ENCODE measurements at places on chromosomes 3 and 15. TPM values are rescaled to one million over a fixed set of nuclear protein-coding genes. Genes with fewer than 3 reads are reported as not detected.

- no peak for DNase-seq
- H3K27me3 ChIP-seq = no peaks in the 10 kb centered on the region
- no peak overlapping the region for H3K4me3 ChIP-seq
- H3K36me3 ChIP-seq = no peaks in the 10 kb centered on the region
- no peak overlapping the region for H3K27ac ChIP-seq
- H3K4me1 ChIP-seq = peaks cover 5% of the 10 kb centered on the region
Observed at GRCh38 chr3:15281817-15282216, 50.6 kb downstream of the SH3BP5 start.

DNA sequence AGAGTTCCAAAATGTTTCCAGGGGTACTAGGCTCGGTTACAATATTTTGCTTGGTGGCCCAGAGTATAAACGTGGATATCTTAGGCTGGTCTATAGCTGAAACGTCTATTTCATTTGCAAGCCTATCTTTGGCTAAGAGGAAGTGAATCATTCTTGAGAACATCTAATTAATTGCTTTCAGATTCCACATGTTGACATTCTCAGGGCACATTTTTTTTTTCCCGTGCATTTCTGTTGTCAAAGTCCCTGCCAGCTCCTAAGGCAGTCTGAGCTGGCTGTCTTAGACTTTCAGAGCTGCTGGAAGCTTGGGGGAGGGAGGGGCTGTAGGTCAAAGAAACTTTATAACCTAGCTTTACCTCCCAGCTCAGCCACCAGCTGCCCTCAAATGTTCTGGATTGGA lies 23.2 kb upstream of the LAMP3 start:
- H3K4me3 ChIP-seq = no peak overlapping the region
- H3K27ac ChIP-seq = 0 out of 2 replicates have a peak overlapping the region, but pooled peaks have one; percentile 20
- no peaks in the 10 kb centered on the region for H3K36me3 ChIP-seq
- no peak for DNase-seq
- peaks cover 12% of the 10 kb centered on the region for H3K4me1 ChIP-seq

Gene CX3CR1
- polyA plus RNA-seq = not detected

Gene CDCP1
- 2.7 TPM for polyA plus RNA-seq

DNA sequence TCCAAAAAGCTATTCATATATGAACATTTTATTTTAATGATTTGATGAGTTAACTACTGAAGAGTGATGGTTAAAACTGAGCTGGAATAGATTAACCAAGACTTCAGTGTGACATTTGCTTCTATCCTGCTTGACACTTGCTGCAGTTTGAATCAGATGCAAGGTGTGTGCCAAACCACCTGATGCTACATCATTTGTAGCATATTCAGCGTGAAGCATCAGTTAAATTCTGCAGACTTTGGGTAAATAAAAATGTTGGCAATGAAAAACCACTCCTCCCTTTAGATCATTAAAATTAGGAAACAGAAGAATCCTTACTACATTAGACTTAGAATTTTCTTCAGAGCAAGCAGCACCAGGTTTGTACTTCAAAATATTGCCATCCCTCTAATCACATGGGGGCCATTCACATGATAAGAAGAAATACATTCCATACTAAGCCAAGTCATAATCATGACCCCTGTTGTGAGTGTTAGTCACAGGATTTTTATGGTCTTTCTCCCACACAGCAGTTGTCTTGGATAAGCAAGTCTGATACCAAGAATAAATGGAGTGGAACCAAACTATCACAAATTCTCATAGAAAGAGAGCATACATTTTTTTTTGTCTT lies 160.7 kb upstream of the TNIK start:
- H3K27ac ChIP-seq = no peak overlapping the region
- H3K27me3 ChIP-seq = no peaks in the 10 kb centered on the region
- peaks cover 3% of the 10 kb centered on the region for H3K36me3 ChIP-seq
- DNase-seq = no peak
- H3K4me3 ChIP-seq = no peak overlapping the region

DNA sequence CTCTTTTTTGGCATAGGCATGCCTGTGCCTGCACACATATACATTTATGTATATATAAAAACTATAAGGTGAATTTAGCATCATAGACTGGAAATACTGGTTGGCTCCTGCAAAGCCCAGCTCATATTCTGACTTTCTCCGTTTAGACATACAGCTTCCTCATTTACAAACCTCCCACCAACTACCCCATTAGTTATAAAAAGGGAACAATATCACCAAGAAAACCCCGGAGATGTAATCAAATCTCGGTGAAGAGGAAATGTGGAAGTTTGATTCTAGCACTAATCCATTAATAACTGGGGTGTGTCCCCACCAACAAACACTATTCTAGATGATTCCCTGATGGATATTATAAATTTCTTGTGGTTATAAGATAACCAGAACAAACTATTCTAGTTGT lies 517.7 kb upstream of the TBL1XR1 start:
- peak overlapping the region; percentile 94 for H3K27ac ChIP-seq
- H3K4me3 ChIP-seq = no peak overlapping the region
- H3K4me1 ChIP-seq = peaks cover 20% of the 10 kb centered on the region

- no peak overlapping the region for H3K4me3 ChIP-seq
- DNase-seq = no peak
- H3K27ac ChIP-seq = no peak overlapping the region
- no peaks in the 10 kb centered on the region for H3K27me3 ChIP-seq
- H3K36me3 ChIP-seq = no peaks in the 10 kb centered on the region
- no peaks in the 10 kb centered on the region for H3K4me1 ChIP-seq
Observed at GRCh38 chr3:133089906-133090485, 51.8 kb downstream of the TMEM108 start.

DNA sequence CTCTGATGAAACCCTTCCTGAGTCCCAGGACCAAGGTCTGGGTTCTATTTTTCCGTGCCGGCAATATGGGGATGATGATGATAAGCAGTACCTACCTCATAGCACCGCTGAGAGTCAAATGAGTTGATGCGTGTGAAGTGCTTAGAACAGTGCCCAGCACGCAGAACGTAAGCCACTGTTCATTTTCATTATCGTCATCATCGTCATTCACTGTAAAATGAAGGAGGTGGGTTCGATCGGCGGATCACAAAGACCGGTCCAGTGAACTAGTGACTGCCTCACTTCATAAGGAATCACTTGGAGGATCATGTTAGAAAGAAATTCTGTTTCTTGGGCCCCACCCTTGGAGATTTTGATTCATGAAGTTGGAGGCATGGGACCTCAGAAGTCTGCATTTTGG lies 44.3 kb downstream of the RLBP1 start:
- H3K4me1 ChIP-seq = peaks cover 2% of the 10 kb centered on the region
- peaks cover 8% of the 10 kb centered on the region for H3K36me3 ChIP-seq
- H3K4me3 ChIP-seq = no peak overlapping the region
- no peak overlapping the region for H3K27ac ChIP-seq

Gene CCR1
- not detected for polyA plus RNA-seq

DNA sequence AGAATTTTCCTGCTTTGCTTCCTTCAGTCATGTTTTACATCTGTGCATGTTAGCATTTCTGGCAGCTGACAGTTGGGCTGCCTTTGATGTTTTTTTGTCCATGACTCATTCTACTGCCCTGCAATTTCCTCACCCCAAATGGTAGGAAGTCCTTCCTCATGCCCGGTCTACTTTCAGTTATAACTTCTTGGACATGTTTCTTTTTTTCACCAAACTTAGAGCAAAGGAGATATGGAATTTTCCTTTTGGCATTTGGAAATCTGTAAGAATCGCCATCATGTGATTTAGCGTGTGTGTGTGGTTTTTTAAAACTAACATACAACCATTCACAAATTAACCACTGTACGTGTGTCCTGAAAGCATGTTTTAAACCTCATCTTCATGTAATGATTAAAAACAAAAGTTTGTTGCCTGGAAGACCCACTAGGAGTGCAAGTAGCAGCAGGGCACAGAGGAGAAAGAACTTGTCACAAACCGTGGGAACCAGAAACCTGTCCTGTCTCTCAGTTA lies 430.7 kb upstream of the CFAP20DC start:
- no peaks in the 10 kb centered on the region for H3K4me1 ChIP-seq
- no peaks in the 10 kb centered on the region for H3K36me3 ChIP-seq
- no peak overlapping the region for H3K4me3 ChIP-seq

GRCh38 chr3:182979103-182979673 lies 1.1 kb downstream of the DCUN1D1 start:
- H3K27ac ChIP-seq = no peak overlapping the region
- DNase-seq = no peak
- no peaks in the 10 kb centered on the region for H3K36me3 ChIP-seq
- peak overlapping the region; percentile 77 for H3K4me3 ChIP-seq
- H3K27me3 ChIP-seq = no peaks in the 10 kb centered on the region

DNA sequence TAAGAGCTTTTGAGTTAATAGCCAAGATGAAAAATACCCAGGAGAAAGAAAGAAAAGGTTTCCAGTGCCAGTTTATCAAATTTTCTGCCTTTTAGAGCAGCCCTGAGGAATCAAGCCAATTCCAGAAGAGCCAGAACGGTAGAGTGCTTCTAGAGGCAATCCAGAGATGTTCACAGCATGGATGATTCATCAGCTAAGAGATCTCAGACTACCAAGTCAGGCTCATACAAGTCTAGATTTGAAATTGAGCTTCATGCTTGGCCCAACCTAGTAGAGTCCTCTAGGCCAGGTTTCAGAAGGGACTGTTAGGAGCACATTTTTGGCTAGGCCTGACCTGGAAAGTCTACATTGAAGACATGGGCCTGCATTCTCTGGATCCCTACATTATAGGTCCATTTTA lies 15.5 kb downstream of the WDR48 start:
- no peak overlapping the region for H3K27ac ChIP-seq
- H3K27me3 ChIP-seq = no peaks in the 10 kb centered on the region
- H3K4me1 ChIP-seq = no peaks in the 10 kb centered on the region
- no peak for DNase-seq

GRCh38 chr3:84074767-84075166 lies 884.0 kb upstream of the CADM2 start:
- no peaks in the 10 kb centered on the region for H3K36me3 ChIP-seq
- no peaks in the 10 kb centered on the region for H3K4me1 ChIP-seq
- H3K4me3 ChIP-seq = no peak overlapping the region
- no peak overlapping the region for H3K27ac ChIP-seq

- H3K27ac ChIP-seq = no peak overlapping the region
- no peaks in the 10 kb centered on the region for H3K27me3 ChIP-seq
- peaks cover 3% of the 10 kb centered on the region for H3K4me1 ChIP-seq
- no peak for DNase-seq
- H3K4me3 ChIP-seq = no peak overlapping the region
Observed at GRCh38 chr3:31226346-31226745, 306.4 kb upstream of the STT3B start.

- H3K4me3 ChIP-seq = no peak overlapping the region
- no peaks in the 10 kb centered on the region for H3K27me3 ChIP-seq
- no peaks in the 10 kb centered on the region for H3K4me1 ChIP-seq
- no peak for DNase-seq
Observed at GRCh38 chr3:158460926-158461325, 110.1 kb upstream of the MLF1 start.

Gene MKRN2
- polyA plus RNA-seq = 29.8 TPM

DNA sequence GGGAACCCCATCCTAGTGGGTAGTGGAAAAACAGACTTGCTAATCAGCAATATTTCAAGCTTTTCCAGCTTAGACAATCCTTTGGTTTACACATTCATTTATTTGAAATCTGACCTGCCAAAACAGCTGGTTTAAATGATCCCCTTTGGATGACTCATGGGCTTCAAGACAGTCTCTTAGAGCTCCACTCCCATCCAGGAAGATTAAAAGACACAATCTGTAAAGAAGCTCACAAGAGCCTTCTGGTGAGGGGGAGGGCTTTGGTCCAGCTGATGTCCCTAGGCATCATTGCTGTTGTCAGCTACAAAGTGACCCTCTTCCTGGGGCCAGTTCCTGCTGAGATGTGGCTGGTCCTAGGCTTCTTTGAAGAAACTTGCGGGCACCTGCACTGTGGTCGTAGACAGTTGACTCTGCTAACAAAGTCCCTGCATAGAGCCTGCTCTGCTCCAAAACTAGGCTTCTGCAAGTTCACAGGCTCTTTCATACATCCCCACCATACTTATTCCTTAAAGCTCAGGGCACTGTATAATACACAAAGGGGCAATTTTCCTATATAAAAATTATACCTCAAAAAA lies 73.7 kb downstream of the IGSF11 start:
- no peaks in the 10 kb centered on the region for H3K36me3 ChIP-seq
- H3K27me3 ChIP-seq = no peaks in the 10 kb centered on the region
- no peak for DNase-seq
- H3K4me3 ChIP-seq = no peak overlapping the region
- H3K4me1 ChIP-seq = no peaks in the 10 kb centered on the region

- peaks cover 4% of the 10 kb centered on the region for H3K27me3 ChIP-seq
- DNase-seq = no peak
- no peaks in the 10 kb centered on the region for H3K4me1 ChIP-seq
- no peaks in the 10 kb centered on the region for H3K36me3 ChIP-seq
Observed at GRCh38 chr3:46546896-46547440, 19.1 kb downstream of the LRRC2 start.

DNA sequence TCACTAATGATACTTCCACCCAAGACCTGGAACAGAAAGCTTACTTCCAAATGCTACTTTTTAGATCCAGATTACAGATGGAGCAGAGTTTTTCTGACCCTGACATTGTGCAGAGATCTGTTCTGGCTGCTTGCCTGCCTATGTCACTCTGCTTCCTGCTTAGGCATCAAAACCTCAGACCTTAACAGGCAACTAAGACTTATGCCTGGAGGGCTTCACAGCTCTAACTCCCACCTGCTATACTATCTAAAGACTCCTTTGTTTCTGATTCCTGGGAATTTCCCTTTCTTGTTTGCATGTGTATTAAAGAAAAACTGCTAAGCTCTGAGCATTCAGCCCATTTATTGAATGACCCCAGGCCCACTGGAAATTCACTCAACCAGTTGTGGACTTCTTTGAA lies 157.4 kb upstream of the NPHP3 start:
- no peaks in the 10 kb centered on the region for H3K27me3 ChIP-seq
- no peak overlapping the region for H3K27ac ChIP-seq
- no peak overlapping the region for H3K4me3 ChIP-seq
- H3K4me1 ChIP-seq = no peaks in the 10 kb centered on the region
- DNase-seq = peak; percentile 28

Gene DNAH12
- 0.03 TPM for polyA plus RNA-seq

Gene FOXL2NB
- not detected for polyA plus RNA-seq

Data from SK-N-SH (cell line).